Smooth muscle cell of the umbilical artery (primary cell): ENCODE measurements at places on chromosomes 12 and 14. TPM values are rescaled to one million over a fixed set of nuclear protein-coding genes. Genes with fewer than 3 reads are reported as not detected.

Gene STON2
- total RNA-seq, result not detected in 2 replicates

Gene KCNJ8
- 1.8 and 6.2 TPM in 2 replicates for total RNA-seq

Gene FAM90A1
- total RNA-seq, result under 0.01 and 0.09 TPM in 2 replicates

Gene ACOT2
- 25.4 and 40.7 TPM in 2 replicates for total RNA-seq

Gene ALDH2
- 24.1 and 30.3 TPM in 2 replicates for total RNA-seq
